Fibroblast of mammary gland (primary cell): ENCODE measurements at places on chromosomes 1 and 21.

DNA sequence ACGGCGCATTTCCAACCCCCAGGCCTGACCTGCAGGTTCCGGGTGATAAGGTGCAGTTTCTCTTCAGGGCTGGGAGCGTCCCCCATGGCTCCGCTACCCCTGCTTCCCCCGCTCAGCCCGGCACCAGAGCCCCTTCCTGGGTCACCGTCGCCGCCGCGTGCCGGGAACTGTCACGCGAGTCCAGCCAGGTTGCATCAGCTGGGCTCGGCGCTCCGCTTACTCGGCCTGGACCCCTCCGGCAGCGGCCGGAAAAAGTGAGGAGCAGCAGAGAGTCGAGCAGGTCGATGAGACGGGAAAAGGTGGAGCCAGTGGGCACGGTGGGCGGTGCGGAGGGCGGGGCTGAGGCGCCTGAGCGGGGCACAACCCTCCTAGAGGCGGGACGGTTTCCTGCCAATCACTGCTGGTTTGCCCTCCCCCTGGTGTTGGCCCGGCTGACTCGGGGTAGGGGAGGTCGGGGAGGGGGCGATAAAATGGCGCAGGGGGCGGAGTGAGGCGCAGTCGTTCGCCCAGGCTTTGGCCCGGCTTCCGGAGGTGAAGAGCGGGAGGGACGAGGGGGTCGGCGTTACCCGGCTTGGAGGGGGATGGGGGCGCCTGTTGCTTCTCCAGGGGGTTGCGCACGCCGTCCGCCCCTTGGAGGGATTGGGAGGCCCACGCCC lies at the start of the genes S100PBP and YARS1:
Gene S100PBP (plus strand): TSS at position 495 of the 656 bp plus-strand sequence. CDS start 8,447 bp downstream, outside the sequence.
Gene YARS1 (minus strand): TSS at position 200 of the 656 bp plus-strand sequence. CDS start 114 bp downstream, at position 86.
- DNase-seq: peak; percentile 95

DNA sequence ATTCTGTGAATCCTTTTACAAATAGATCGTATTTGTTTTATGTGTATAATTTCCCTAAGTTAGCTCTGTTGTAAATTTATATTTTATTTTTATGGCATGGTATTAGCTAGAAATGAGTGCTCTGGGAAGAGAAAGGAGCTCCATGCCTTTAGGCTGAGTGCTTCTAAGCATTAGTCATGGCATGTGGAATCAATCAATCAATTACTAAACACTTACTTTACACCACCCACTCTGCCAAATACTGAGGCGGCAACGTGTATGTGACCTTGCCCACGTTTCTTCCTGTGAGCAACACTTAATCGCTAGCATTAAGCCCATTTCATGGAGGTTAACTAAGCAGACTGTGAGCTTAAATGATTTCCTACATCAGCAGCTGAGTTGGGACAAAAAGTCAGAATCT lies 7.2 kb upstream of the BECN2 start:
- DNase-seq: peak; percentile 96

- DNase-seq: no peak
These were observed 2.7 kb upstream of the RAB29 start for GRCh38 chr1:205777994-205778393.

- no peak for DNase-seq
These were observed 17.2 kb downstream of the CASZ1 start for GRCh38 chr1:10779201-10779600.

DNA sequence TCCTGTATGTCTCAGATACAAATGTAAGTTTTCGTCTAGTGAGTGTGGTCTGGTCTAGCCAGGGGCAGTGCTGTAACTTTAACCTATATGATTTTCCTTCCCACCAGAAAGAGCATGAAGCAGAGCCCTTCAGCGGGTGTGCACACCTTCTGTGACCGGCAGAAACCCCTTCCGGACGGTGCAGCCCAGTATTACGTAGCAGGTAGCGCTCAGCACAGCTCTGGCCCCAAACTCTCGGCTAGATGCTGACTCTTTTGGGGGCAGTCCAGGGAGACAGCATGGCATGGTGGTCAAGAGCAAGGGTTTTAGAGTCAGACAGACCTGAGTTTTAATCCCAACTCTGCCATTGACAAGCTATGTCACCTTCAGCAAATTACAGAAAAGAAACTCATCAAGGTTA lies 28.0 kb upstream of the TMEM222 start:
- DNase-seq: no peak

GRCh38 chr21:34684174-34684876 lies 15.5 kb downstream of the CLIC6 start:
- DNase-seq: no peak

DNA sequence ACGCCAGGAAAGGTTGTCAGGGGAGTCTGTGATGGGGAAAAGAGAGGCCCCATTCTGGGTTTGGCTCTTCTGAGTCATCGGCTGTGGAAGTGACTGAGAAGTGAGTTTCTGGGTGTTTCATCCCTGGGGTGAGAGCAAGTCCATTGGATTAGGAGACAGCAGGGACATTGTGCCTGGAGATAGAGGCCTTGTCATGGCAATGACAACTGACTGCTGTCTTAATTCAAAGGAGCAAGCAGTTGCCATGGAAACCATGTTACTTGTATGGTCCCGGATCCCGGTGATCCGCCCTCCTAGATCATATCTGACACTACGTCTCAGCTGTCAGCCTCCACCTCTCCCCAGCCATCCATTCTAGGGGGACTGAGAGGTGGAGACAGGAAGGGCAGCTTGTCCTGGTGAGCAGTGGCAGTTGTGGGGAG lies 34.4 kb downstream of the KIAA0040 start:
- no peak for DNase-seq

DNA sequence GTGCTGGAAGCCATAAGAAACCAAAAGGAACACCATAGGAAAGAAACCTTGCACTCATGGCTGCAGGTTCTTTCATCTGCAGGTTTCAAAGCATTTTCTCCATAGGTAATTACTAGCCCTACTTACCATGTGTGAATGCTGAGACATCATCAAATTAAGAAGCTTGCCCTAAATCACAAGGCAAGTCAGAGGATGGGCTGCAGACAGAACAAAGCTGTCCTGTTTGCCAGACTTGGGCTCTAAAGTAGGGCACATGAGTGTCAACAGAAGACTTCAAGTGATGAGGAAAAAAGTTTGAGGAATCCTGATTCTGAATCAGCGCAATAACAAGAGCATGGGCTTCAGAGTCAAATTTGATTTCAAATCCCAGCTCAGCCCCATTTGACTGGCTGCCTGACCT lies 5.8 kb upstream of the EPS15 start:
- DNase-seq: no peak

DNA sequence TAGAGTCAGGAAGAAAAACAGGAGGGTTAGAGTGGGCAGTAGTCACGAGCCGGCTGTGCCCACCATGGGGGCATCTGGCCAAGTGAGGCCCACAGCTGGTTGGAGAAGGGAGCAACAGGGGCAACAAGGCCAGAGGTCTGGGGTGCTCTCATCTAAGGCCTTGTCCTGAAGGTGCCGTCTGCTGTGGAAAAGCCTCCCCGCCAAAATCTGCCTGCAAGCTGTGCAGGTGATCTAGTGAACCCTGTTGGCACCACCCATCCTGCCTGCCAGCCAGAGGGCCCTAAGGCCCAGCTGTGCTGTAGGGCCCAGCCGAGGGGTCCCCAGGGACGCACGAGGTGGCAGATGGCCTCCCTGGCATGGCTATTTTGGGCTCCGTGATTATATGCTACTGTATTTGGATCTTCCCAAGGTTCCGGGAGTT lies 51.3 kb downstream of the LGR6 start:
- DNase-seq: no peak

DNA sequence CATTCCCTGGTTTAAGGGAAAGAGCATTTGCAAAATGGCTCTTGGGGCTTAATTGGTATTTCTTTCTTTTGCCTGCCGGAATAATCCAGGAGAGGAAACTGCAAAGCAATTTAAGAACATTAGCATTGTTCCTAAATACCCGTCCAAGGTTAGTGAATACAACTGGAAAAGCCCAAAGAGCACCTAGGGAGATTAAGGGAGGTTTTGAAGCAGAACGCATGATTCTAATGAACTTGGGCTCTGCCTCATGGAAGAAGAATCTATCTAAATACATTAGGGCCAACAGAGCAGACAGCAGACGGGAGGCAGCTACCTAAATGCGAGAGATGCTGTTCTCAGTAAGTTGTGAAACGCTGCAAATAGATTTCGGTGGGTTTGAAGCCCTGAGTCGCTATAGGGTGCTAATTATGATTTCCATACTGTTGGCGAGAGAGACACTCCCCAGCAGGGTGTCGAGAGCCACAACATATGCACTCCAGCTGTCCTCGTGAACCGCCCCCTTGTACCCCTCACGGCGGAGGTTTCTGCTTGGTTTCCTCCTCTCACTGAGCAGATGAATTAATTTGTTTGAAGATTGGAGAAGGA lies 326.7 kb upstream of the CAMK1G start:
- no peak for DNase-seq

GRCh38 chr21:41932191-41932575 lies 21.6 kb downstream of the C2CD2 start:
- peak; percentile 93 for DNase-seq

DNA sequence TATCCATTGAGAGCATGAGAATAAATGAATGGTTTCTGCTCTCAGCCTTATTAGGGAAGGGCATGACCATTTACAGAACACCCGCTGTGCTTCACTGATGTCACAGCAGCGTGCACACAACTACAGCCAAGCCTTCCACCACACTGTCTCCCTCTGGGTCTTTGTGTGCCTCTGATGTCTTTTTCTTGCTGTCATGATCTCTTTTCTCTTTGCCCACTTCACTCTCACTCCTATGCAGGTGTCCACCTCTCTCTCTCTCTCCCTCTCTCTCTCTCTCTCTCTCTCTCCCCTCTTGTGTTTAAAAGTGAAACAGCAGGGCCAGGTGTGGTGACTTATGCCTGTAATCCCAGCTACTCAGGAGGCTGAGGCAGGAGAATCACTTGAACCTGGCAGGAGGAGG lies 232.5 kb upstream of the JUN start:
- no peak for DNase-seq

DNA sequence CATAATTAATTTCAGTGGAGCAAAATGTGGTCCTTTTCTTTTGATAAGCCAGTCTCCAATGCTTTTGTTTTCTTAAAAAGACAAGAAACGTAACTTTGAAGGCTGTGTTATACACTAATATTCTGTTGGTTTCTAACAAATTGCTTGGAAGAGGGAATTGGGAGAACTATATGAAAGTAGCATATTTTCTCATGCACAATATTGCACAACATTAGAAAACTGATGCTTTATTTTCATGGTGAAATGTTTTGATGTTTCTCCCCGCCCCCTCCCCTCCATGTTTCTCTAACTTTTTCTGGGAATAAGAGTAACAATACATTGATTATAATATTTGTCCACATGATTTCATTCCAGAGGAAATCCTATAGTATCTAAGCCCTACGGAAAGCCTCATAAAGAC lies 115.4 kb downstream of the OLFML2B start:
- no peak for DNase-seq

DNA sequence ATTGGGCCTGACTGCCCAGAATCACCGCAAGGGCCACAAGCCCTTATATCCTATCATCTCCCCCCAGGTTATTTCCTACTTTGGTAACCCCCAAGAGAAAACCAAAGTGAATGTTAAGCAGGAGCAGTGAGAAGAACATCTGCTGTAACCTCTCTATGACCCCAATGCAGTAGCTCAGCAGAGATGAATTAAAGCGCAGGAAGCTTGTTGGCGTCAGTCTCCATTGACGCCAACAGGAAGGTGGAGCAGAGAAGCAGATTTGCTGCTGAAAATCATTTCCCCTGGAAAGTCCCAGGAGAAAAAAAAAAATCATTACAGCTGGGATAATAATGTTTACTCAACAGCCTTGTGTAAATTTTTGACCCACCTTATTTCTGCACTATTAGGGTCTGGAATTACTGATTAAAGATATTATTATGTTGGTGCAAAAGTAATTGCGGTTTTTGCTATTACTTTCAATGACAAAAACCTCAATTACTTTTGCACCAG lies 33.2 kb upstream of the FAM163A start:
- DNase-seq: peak; percentile 77
